ENCODE measurements at places on chromosomes 16 and 17.

- H3K27me3 ChIP-seq = no peaks in the 10 kb centered on the region
- no peak overlapping the region for H3K4me3 ChIP-seq
- DNase-seq = peak; percentile 64
- no peaks in the 10 kb centered on the region for H3K4me1 ChIP-seq
These were observed 8.0 kb downstream of the FLYWCH1 start for GRCh38 chr16:2919511-2920255.

DNA sequence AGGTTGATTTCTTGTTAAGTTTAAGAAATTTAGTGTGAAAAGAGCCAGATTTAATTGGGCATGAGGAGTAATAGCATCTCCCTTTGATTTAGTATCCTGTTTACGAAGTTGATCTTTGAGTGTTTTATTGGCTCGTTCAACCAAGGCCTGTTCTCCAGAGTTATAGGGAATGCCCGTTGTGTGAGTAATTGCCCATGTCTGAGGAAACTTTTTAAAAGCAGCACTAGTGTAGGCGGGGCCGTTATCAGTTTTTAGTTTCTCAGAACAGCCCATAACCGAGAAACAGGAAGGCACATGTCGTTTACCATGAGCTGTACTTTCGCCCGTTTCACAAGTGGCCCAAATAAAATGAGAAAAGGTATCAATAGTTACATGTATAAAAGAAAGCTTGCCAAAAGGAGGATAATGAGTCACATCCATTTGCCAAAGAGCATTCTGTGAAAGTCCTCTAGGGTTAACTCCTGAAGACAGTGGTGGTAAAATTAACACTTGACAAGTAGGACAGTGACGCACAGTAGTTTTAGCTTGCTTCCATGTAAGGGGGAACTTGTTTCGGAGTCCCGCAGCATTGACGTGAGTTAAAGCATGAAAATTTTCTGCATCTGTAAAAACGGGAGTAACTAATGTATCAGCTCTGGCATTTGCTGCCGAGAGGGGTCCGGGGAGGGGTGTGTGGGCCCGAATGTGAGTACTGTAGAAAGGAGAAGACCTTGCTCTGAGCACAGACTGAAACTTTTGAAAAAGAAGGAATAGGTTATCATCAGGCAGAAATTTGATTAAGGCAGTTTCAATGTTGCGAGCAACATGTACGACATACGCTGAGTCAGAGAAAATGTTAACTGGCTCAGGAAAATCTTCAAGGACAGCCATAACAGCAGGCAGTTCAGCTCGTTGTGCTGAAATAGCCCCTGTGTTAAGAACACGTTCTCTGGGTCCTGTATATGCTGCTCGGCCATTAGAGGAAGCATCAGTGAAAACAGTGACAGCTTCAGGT, 18.5 kb upstream of the KCTD5 start:
- peak; percentile 15 for DNase-seq
- peaks cover 46% of the 10 kb centered on the region for H3K36me3 ChIP-seq
- H3K27me3 ChIP-seq = no peaks in the 10 kb centered on the region
- H3K4me1 ChIP-seq = peaks cover 42% of the 10 kb centered on the region

DNA sequence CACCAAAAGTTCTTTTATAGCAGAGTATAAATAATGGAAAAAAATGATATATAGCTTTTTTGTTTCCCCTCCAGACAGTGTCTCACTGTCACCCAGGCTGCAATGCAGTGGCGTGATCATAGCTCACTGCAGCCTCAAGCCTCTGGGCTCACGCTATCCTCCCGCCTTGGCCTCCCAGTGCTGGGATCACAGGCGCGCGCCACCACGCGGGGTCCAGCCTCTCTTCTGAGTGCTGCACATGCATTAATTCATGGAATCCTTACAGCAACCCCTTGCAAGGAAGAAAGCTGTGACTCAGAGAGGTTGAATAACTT, 18.0 kb upstream of the ZNF629 start:
- H3K27ac ChIP-seq = peak overlapping the region; percentile 83
- no peak for DNase-seq
- peaks cover 8% of the 10 kb centered on the region for H3K4me1 ChIP-seq
- no peaks in the 10 kb centered on the region for H3K27me3 ChIP-seq

DNA sequence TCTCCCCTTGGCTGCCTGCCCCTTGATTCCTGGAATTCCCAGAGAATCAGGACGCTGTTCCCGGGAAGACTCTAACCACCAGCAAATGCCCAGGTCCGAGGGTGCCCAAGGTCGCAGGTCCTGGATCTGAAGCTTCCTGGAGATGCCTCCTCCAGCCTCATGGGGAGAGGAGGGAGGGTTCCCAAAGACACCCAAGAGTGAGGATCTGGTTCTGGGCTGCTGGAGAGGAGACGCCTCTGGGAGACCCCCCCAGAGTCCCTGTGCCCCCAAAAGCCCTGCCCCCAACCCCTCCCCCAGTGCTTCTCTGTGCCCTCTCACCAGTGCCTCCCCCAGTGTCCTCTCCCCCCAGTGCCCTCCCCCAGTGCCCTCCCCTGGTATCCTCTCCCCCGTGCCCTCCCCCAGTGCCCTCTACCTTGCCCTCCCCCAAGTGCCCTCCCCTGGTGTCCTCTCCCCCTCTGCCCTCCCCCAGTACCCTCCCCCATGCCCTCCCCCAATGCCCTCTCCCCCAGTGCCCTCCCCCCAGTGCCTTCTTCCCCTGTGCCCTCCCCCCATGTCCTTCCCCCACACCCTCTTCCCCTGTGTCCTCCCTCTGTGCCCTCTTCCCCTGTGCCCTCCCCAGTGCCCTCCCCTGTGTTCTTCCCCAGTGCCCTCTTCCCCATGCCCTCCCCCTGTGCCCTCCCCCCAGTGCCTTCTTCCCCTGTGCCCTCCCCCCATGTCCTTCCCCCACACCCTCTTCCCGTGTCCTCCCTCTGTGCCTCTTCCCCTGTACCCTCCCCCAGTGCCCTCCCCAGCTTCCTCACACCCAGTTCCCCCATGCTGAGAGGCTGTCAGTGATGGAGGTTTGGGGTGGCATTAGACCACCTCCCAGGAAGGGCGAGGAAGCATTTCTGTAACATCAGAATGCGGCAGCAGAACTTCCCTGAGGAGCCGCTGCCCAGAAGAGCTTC, 6.3 kb upstream of the SECTM1 start:
- DNase-seq = no peak
- H3K27me3 ChIP-seq = no peaks in the 10 kb centered on the region
- H3K27ac ChIP-seq = peak overlapping the region; percentile 85
- H3K4me1 ChIP-seq = peaks cover 31% of the 10 kb centered on the region

DNA sequence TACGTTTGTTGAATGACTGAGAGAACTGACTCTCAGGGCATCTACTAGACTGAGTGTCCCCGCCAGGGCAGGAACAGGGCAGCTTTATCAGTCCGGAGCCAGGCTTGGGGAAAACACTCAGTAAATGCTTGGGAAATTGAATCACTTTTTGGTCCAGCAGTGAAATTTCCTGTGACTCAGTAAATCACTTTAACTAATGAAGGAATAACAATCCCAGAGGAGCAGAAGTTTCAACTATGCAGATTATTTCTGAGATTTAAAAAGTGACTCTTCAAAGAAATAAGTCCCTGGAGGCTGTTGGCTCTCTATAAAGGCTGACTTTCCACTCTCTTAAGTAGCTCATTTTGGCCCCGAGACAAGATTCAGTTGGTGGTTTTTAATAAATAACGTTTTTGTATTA, 101.8 kb downstream of the FOXL1 start:
- no peaks in the 10 kb centered on the region for H3K36me3 ChIP-seq
- no peak overlapping the region for H3K4me3 ChIP-seq
- no peak overlapping the region for H3K27ac ChIP-seq

DNA sequence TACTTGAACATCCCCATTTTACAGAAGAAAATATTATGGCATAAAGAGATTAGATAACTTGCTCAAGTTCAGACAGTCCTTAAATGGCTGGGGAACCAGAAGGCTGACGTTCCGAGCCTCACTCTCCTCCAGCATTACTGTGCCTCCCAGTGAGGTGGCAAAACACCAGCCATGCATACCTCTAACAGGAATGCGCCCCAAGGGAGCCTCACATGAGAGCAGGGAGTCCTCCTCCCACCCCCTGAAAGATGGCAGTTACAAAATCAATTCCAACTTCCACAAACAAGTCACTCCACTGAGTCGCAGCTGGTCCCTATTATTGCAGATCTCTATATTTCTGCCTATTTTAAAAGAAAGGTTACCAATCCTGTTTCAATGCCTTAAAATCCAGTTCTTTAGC, 55.5 kb downstream of the ANKFY1 start:
- H3K4me3 ChIP-seq = no peak overlapping the region
- no peaks in the 10 kb centered on the region for H3K4me1 ChIP-seq
- H3K27me3 ChIP-seq = no peaks in the 10 kb centered on the region
- peaks cover 20% of the 10 kb centered on the region for H3K36me3 ChIP-seq

DNA sequence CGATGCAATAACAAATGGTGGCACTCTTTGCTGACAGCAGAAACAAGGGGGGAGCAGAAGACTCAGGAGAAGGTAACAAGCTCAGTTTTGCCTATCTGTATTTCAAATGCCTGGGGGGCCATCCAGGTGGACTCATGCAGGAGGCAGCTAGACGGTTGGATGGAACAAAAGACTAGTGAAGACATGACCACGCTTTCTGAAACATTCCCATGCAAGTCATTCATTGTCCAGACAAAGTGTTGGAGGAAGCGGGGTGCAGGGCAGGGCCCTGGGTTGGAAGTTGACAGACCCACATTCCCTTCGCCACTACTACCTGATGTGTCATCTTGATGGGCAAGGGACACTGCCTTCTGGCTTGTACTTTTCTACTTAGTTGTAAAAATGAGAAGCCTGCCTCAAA, 29.8 kb upstream of the CRYBA1 start:
- no peak overlapping the region for H3K27ac ChIP-seq
- H3K4me1 ChIP-seq = peaks cover 8% of the 10 kb centered on the region
- no peak for DNase-seq
- no peaks in the 10 kb centered on the region for H3K36me3 ChIP-seq
- H3K27me3 ChIP-seq = peaks cover 10% of the 10 kb centered on the region

DNA sequence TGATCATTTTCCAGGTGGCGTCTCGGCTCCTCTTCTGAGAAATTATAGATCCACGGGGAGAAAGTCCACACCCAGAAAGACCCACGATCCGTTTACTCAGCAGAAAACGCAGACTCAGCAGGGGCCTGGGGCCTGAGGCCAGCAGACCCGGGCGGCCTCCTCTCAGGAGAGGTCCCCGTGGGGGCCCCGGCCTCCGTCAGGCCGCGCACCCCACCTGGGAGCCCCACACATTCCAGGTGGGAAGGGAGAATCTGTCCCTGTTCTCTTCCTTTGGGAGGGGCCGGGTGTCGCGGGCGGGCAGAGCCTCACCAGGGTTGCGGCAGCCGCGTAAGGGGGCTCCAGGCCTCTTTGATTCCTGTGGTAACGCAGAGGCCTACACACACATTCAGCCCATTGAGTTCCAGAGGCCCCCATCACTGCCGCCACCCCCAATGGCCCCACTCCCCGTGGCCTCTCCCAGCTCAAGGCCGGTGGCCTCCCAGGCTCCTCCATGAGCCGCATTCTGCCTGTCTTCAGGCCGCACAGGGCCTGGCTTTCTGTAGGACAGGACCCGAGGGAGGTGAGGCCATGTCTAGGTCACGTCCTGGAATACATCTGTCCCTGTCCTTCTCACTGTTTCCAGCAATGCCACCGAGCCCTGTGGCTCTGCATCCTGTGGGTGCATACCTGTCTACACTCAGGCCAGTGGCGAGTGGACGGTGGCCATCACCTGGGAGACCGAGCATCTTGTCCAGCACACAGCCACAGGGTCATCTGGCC, 1.6 kb upstream of the IGFALS start:
- peaks cover 21% of the 10 kb centered on the region for H3K36me3 ChIP-seq
- no peak overlapping the region for H3K27ac ChIP-seq
- no peaks in the 10 kb centered on the region for H3K27me3 ChIP-seq

- H3K4me1 ChIP-seq = no peaks in the 10 kb centered on the region
- H3K27ac ChIP-seq = no peak overlapping the region
- H3K27me3 ChIP-seq = peaks cover 38% of the 10 kb centered on the region
- H3K36me3 ChIP-seq = no peaks in the 10 kb centered on the region
- no peak overlapping the region for H3K4me3 ChIP-seq
- DNase-seq = no peak
These were observed 35.3 kb upstream of the RAI1 start for GRCh38 chr17:17645961-17646360.

GRCh38 chr17:37512442-37513068, 22.9 kb downstream of the DUSP14 start:
- H3K27me3 ChIP-seq = no peaks in the 10 kb centered on the region
- H3K36me3 ChIP-seq = peaks cover 70% of the 10 kb centered on the region
- no peak overlapping the region for H3K27ac ChIP-seq
- no peak overlapping the region for H3K4me3 ChIP-seq

GRCh38 chr17:5587438-5588032, 3.2 kb upstream of the NLRP1 start:
- H3K36me3 ChIP-seq = peaks cover 3% of the 10 kb centered on the region
- DNase-seq = peak; percentile 33
- H3K27me3 ChIP-seq = peaks cover 32% of the 10 kb centered on the region
- H3K27ac ChIP-seq = no peak overlapping the region

DNA sequence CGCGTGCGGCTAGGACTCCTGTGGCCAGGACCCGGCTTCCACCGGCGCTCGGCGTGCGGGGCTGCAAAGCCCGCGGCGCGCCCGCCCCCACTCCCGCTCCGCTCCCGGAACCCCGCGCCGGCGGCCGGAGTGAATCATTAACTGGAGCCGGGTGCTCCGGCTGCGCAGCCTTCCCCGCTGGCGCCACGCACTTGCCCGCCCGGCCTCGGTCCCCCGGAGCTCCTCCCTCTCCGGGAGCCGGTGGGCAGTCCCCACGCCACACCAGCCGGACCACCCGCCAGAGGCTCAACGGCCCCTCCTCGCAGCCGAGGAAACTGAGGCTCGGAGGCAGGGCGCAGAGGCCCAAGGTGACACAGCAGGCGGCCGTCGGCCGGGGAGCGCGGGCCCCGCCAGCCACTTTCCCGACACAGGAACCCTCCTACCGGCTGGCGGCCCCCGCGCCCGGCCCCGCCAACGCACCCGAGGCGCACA, 580 bp downstream of the BCAR1 start:
- peaks cover 64% of the 10 kb centered on the region for H3K4me1 ChIP-seq
- no peaks in the 10 kb centered on the region for H3K27me3 ChIP-seq
- peak overlapping the region; percentile 93 for H3K27ac ChIP-seq
- H3K4me3 ChIP-seq = peak overlapping the region; percentile 96
- peaks cover 81% of the 10 kb centered on the region for H3K36me3 ChIP-seq

DNA sequence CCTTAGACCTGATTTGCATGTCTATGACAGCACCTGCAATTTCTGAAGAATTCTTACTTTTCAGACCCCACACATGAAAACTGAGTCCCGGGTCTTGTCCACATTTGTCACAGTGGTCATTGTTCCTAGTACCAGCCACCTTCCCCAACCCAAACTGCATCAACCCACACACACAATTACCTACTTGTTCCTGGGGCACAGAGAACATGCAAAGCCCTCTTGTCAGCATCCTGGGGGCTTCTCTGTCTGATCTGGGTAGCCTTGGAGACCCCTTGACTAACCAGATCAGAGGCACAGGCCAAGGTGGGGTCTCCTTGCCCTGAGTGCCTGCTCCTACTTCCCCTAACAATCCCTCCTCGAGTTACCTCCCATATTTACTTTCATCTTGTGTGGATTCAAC, 36.7 kb upstream of the PIK3R6 start:
- peaks cover 35% of the 10 kb centered on the region for H3K27me3 ChIP-seq
- H3K36me3 ChIP-seq = no peaks in the 10 kb centered on the region
- H3K27ac ChIP-seq = no peak overlapping the region
- no peaks in the 10 kb centered on the region for H3K4me1 ChIP-seq
- DNase-seq = no peak

All from Calu3 (cell line).